ENCODE measurements at places on chromosomes 2 and 18. TPM values are rescaled to one million over a fixed set of nuclear protein-coding genes. Genes with fewer than 3 reads are reported as not detected.

Gene HNRNPLL
- total RNA-seq, result 26.6 TPM

Gene OR6B2
- not detected for total RNA-seq

Gene TCF4
- total RNA-seq, result 1.3 TPM

Gene MRO
- total RNA-seq, result 0.05 TPM

Gene GCKR
- 0.30 TPM for total RNA-seq

Gene IL36A
- total RNA-seq, result not detected

Gene POTEJ
- not detected for total RNA-seq

Gene HOXD9
- total RNA-seq, result 1.7 TPM

Gene SMIM21
- not detected for total RNA-seq

Gene PLGLB2
- total RNA-seq, result 0.35 TPM

Gene INPP1
- 24.1 TPM for total RNA-seq

Gene NBEAL1
- 4.3 TPM for total RNA-seq

Gene ATP5F1A
- total RNA-seq, result 310 TPM

Gene MROH2A
- not detected for total RNA-seq

Gene ERICH2
- not detected for total RNA-seq

Gene METTL4
- 5.7 TPM for total RNA-seq

Gene VWA3B
- total RNA-seq, result 0.26 TPM

Gene COL4A3
- total RNA-seq, result 0.56 TPM

Gene TXNDC2
- total RNA-seq, result 0.10 TPM

Data from A549 treated with CORT108297 at 1 μM for 4 hours (cell line).